ENCODE measurements at places on chromosomes 5 and 9.

- no peak for DNase-seq
These were observed 67.6 kb downstream of the DPYSL3 start for GRCh38 chr5:147442224-147442623.

- DNase-seq: peak; percentile 15
These were observed 426 bp downstream of the FAM114A2 start for GRCh38 chr5:154038261-154038706.

- DNase-seq: no peak
These were observed 270.7 kb upstream of the MSX2 start for GRCh38 chr5:174453690-174454089.

GRCh38 chr5:114265432-114266060, 96.3 kb upstream of the KCNN2 start:
- no peak for DNase-seq

GRCh38 chr5:124746916-124747790, 714 bp upstream of the ZNF608 start:
- DNase-seq: peak; percentile 85

DNA sequence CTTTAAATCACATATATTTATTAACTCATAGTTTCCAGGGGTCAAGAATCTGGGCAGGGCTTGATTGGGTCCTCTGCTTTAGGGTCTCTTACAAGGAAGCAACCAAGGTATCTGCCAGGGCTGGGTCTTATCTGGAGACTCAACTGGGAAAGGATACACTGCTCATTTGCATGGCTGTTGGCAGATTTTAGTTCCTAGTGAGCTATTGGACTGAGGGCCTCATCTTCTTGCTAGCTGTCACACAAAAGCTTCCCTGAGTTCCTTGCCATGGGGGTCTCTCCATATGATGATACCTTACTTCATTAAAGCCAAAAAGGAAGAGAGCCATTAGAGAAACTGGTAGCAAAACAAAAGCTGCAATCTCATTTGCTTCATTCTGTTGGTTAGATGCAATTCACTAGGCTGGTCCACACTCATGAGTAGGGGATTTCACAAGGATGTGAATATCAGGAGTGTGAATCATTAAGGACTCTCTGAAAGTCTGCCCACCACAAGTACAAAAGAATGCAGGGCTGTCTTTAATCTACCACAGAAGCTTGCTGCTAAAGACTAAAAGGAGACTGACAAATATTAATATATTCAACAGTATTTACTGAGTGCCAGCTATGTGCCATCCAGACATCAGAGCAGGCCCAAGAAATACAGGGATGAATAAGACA, 42.0 kb upstream of the TIMD4 start:
- no peak for DNase-seq

DNA sequence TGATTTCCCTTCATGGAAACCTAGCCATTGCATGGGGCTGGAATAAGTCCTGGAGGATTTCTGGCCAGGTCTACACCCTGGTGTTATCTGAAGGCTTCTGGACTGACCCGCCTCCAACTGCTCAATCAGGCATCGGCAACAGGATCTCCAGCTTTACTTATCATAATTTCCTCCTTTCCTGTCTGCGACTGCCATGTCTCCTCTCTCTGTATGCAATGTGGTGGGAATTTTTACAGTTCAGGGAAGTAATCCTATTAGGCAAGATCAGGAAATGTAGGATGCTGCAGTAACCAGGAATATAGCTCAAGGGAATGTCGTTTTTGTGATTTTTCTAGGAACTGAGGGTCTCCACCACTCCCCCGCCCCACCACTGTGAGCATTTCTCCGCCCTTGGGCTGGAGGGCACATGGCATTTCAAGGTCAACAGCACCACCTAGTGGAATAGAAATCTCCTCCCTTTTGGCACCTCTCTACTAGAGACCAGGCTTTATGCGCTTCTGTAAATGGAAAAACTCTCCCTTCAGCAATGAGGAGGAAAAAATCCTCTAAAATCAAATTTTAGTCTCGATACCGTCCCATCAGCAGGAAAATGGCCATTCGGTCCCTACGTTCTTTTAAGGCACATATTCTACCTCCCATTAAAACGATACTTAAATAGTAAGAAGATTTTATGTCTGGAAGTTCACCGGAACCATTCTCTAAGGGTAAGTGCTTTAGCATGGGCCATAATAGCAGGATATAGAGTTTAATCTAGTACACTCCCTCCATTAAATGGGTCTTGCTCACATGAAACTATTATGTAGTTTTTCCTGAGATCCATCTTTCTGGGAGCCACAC, 93.0 kb downstream of the YTHDC2 start:
- peak; percentile 32 for DNase-seq

GRCh38 chr9:123049589-123050222, 16.2 kb downstream of the GPR21 start:
- DNase-seq: no peak

DNA sequence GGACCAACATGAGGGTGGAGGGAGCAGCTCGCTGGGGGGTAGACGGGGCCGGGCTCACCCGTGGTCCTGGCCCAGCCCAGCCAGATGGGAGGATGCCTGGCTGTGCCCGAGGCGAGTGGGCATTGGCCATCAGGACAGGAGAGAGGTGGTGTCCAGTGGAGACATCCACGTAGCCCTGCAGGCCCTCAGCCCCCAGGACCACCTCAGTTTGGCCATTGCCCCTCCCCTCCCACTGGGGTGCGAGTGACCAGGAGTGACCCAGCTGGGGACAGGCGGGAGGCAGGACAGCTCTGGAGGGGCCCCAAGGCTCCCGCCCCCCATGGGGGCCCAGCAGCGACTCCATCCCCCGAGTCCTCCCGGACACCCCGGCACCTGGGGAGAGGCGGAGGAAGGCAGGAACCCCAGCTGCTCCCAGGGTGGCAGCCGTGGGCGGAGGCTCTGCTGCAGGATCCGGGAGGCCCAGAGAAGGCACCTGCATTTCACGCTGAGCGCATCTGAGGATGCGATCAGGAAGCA, 8.3 kb downstream of the NOXA1 start:
- no peak for DNase-seq

DNA sequence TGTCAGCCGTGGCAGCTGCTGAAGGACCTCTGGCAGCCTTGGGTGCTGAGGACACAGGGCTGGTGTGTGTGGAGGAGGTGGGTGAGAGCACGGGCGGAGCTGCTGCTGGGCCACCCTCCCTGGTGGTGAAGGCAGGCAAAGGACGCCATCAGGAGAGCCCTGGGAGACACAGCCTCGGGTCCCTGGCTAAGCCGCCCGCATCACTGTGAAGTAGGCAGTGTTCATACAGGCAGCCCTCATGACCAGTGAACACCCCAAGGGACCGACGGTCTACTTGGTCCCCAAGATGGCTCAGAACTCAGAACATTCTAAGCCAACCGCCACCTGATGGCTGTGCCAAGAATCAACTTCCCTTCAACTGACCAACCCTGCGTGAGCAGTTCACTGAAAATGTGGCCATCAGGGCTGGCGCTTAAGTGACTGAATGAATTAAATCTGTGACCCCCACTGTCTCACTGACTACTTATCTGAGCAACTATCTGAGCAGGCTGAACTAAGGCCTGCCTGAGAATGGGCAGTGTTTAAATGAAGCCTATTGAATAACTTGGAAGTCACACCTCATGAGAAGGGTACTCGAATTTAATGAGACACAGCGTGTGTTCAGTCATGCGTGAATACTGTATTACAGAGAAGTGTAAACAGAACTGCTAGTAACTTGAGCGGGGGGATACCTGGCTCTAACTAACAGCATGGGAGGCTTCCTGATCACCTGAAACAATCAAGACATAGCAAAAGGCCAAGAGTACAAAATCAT, 54.7 kb upstream of the SIMC1 start:
- DNase-seq: peak; percentile 34

DNA sequence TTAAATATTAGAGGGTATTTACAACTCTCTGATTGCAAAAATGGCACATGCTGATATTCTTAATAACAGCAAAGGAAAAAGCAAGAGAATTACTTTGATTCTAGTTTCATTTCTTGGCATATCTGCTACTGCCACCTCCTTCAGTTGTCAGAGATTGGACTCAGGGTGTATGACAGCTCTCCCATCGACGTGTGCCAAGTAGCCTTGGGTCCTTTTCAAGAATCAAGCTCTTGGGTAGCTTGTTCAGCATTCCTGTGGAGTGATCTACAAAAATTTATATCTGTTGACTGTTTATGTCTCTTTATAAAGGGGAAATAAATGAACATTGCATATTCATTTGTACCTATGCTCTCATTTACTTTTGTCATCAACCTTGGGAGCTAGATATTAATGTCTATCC, 315.6 kb downstream of the PRR16 start:
- no peak for DNase-seq

DNA sequence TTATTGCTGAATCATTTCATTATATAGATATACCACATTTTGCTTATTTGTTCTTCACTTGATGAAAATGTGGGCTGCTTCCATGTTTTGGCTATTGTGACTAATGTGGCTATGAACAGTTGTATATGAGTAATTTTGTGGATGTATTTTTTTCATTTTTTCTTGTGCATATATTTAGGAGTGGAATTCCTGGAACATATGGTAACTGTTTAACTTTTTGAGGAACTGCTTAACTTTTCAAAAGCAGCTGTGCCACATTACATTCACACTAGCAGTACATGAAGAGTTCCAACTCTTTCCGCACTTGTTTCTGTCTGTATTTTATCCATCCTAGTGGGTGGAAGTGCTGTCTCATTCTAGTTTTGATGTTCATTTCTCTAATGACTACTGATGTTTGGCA, 67.8 kb downstream of the JAK2 start:
- DNase-seq: no peak

DNA sequence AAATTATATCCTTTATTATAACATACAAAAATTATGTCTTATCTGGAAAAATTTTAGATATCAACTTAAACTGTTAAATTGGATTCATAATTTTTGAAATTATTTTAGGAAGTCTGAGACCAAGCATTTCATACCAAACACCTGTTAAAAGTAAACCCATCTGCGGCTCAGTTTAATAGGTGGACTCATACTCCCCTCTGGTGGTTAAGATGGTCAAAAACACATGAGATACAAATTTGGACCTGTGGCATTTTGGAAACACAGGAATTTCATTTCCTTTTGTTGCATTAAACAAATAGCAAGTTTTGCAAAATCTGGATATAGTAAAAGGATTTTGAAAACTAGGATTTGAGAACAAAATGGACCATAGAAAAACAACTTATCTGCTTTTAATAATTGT, 53.7 kb downstream of the RGMB start:
- no peak for DNase-seq

DNA sequence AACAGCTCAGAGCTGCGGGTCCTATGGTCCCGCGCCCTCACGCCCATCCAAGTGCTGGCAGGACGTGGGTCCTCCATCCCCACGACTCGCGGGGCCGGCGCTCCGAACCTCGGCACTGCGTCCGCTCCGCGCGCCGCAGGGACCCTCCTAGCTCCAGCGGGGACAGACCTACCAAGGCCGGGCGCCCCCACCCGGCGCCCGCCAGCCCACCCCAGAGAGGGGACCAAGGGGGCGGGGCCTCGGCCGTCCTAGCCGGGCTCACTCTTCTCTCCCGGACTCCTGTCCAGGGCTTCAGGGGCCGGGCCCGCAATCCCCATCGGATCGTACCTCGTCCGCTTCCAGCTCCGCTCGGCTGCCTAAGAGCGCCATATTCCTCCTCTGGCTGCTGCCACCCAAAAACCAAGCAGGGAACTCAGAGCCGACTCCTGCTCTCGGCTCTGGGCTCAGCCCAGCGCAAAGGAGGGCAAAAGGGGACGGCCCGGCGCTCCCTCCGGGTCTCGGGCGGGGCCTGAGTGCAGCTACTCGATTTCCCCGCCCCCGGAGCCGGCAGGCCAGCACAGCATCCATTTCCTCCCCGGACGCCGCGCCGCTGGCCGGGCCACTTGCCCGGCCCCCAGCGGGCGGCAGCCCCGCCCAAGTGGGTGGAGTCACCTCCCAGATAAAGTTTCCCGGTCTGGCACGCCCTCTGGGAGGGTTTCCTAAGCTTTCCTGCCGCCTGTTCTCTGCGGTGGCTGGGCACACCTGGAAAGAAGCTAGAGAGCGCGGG, at the start of gene TTC39B:
TTC39B (minus strand) TSS at position 460 of the 766 bp plus-strand sequence; CDS start at position 369, 91 bp downstream.
- DNase-seq: peak; percentile 95

- no peak for DNase-seq
These were observed 504.5 kb downstream of the NFIB start for GRCh38 chr9:13809401-13809800.

GRCh38 chr9:8633784-8634183, 834.2 kb upstream of the DMAC1 start:
- no peak for DNase-seq

DNA sequence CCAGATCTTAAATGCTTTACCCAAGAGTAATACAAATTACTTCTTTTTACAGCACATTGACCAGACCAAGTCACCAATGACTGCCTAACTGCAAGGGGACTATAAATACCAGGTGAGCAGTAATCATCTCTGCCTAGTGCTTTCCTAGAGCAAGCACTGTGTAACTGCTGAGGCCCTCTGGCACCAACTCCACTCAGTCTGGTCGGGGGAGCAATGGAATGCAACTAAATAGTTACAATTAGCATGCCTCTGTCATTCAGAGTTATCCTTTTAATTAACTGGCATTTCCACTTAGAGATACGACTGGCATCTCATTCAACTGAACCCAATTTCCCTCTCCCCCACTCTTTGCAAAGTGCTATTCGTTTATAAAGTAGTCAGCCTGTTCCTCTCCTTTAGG, 1309.1 kb upstream of the DMAC1 start:
- no peak for DNase-seq

- DNase-seq: no peak
These were observed 732.9 kb downstream of the MTRR start for GRCh38 chr5:8601831-8602354.

DNA sequence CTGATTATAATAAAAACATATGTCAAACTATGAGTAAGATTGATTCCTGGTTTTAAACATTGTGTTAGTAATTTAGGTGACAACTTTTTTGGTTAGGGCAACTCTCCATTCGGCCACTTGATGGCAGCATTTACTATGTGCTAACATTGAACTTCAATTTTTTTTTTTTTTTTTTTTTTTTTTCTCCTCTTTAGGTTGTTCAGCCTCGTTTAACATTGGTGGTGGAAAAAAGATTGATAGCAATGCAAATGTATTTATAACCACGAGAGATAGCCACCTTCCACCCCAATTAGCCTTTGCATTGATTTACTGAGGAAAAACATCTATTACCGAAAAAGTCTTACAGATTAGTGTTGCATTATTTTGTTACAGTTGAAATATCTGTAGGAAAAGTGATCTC, 159.1 kb downstream of the CSNK1G3 start:
- DNase-seq: peak; percentile 54

Data from thyroid gland (tissue), 4 donors.